ENCODE measurements at places on chromosomes 2 and 18.

DNA sequence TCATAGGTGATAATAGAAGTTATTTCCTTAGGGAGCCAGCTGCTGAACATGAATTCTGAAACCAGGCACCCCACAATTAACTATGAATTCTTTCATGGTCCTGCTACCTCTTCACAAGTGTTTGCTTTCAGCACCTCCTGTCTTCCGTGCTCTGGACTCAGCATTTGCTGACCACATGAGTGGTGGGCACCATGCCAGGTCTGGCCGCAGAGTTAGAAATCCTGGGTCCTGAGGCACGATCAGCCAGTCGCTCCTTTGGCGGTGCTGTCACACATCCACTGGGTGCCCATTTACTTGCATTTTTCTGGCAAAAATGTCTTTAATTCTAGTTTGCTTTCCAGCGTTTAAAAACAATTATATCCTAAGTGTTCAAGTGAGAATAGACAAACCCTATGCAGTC, 196.4 kb upstream of the PXDN start:
- no peak for DNase-seq

DNA sequence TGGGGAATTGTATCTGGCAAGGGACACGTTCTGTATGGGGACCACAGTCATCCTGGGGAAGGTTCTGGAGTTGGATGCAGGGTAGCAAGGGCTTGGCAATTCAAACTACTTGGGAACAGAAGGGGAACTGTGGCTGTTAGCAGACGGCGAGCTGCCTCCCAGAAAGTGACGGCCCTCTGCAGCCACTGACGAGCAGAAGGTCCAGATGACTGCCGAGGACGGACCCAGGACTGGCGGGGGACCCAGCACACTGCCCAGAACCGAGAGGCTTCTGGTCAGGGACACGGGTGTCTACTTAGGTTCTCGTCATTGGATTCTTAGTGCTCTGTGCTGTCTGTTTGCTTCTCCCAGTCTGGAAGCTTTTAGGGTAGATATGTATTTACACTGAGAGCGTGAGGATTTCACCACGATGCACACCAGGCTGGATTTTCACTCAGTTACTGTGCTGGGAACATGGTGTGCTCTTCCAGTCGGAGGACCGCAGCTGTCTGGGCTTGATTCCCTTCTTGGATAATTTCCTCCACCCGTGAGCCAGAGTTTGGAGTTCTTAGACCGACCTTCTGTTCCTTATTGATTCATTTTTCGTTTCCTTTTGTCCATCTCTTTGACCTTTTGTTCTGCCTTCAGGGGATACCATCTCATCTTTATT, 13.4 kb downstream of the GPR35 start:
- no peak for DNase-seq

DNA sequence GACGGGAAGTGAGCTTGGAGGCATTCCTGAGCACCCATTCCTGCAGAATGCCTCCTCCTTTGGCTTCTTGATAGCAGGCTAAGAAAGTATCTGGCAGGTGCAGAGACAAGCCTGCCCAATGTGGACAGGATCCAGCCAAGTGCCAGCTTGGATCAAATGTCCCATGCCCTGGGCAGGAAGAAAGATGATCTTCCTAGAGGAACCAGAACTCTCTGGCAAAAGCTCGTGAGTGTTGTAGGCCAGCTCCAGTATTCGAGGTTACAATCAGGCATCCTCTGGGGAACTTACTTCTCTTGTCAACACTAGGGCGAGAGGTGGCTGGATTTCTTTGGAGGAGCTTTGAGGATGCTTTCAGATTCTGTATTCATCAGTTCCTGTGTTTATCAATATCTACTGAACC, 29.9 kb upstream of the PDIA6 start:
- no peak for DNase-seq

DNA sequence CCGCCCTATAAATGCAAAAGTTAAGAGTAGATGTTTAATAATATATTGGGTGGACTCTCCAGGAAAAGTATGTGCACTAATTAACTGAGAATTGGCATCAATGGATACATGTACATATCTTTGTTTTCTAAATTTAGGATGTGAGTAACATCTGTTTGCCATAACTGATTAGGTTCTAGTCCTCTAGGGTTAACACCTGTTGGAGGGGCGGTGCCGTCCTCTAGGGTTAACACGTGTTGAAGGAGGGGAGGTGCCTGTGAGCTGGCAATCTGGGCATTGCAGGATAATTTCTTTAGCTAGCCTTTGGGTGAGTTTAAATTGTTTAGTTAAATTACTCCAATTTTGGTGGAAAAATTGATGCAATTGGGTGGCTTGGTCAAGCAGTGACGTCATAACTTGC, 30.9 kb downstream of the HTR2B start:
- no peak for DNase-seq

- DNase-seq, result no peak
Measured at GRCh38 chr18:35999925-36000324, 27.4 kb downstream of the RMP24 start.

GRCh38 chr2:74100254-74101216, 47.2 kb downstream of the BOLA3 start:
- DNase-seq, result no peak

- DNase-seq, result no peak
Measured at GRCh38 chr2:80073134-80073561, 231.4 kb downstream of the LRRTM1 start.

GRCh38 chr2:159091381-159091780, 122.9 kb downstream of the TANC1 start:
- DNase-seq, result no peak

GRCh38 chr2:235856151-235856854, 311.9 kb downstream of the GBX2 start:
- no peak for DNase-seq
